ENCODE measurements at places on chromosomes 5 and 9.

- peak; percentile 67 for DNase-seq
These were observed 387.7 kb downstream of the TLR4 start for GRCh38 chr9:118091711-118092500.

DNA sequence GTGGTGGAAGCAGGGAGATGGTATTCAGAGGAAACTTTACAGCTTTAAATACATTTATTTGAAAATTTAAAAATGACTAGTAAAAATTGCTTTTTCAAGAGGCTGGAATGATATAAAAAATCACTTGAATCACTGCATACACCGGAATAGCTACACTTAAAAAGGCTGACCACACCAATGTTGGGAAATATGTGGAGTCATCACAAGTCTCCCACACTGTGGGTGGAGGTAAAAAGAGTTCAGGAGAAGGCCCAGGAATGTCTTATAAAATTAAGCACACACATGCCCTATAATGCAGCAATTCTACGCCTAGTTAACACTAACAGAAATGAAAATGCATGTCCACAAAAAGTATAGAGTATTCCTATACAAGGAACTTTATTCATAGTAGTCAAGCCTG is 198.1 kb downstream of the ROR2 start:
- DNase-seq, result no peak

GRCh38 chr9:126375386-126375785 is 48.8 kb downstream of the MVB12B start:
- no peak for DNase-seq

- DNase-seq, result no peak
These were observed 52.4 kb upstream of the SYNPO start for GRCh38 chr5:150587856-150588595.

GRCh38 chr9:128120061-128120740 is 7.3 kb downstream of the PTGES2 start:
- no peak for DNase-seq

GRCh38 chr9:80605129-80605528 is 1033.4 kb downstream of the TLE4 start:
- DNase-seq, result no peak

- no peak for DNase-seq
These were observed 46.5 kb downstream of the RETREG1 start for GRCh38 chr5:16570121-16570815.

GRCh38 chr5:92956886-92957285 is 624.1 kb downstream of the NR2F1-AS1 start:
- no peak for DNase-seq

DNA sequence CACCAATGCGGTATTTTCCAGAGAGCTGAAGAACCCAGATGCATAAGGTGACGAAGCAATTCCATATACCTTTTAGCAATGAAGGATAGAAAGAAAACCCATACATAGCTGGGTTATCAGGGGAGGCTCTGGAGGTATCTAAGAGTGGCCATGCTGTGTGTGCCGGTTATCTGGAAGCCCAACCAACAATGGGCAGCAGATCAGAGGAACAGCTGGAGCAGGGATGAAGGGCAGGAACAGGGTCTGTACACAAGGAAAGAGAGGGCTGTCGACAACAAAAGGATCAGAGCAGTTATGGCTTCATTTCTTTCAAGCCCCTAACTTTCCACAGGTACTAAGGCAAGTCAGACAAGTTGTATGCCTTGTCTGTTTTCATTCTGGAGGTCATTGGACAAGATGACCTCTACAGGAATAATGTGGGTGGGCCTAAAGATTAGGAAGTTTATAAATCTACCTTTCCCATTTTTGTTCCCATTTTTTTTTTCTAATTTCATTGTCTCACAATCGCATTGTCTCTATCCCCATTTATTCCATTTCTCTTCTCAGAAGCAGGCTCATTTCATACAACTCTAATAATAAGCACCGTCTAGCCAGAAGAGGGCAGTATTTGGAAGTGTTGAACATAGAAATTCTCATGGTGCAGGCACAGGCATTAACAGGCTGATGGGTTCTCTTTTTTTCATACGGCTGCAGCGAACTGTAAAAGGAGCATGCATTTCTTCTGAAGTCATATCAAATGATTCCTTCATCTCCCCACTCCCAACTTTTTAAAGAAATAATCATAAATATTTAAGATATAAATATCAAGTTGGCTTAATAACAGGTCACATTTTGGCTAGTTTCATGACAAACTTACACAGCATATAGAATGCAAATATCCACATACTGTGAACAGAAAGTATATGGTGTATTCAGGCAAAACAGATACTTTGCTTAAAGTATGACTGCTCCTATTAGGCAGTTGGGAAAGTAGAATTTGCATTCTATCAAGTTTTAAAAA is 63.5 kb downstream of the ZNF474 start:
- peak; percentile 48 for DNase-seq

DNA sequence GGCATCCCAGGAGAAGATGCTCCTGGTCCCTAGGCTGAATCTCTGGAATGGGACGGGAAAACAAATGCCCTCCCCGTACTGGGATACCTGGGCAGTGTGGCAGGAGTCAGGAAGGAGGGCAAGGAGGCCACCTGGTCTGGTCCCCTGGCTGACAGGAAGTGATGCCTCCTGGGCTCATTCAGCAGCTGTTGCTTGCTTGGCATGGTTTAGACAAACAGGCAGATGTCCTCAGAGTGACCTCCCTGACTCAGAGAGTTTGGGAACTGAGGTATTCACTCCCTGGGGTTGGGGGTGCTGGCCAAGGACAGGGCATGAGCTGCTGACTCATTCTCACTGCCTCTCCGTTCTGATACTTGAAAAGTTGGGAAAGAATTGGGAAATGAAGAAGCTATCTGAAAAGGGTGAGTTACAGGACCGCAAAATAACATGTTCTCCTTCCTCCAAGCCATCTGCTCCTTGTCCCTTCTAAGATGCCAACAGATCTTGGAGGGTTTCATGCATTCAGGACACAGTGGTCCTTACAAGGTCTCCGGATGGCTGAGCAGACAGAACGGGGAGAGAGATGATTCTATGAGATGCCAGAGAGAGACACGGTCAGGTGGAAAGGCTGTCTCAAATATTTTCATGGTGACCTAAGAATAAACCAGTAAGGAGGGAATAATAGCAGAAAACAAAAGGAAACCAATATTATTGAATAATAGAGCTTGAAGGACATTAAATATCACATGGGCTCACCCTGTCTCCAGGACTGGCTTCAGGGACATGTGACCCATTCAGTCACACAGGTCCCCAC is 534.5 kb downstream of the BNC2 start:
- DNase-seq, result peak; percentile 54

DNA sequence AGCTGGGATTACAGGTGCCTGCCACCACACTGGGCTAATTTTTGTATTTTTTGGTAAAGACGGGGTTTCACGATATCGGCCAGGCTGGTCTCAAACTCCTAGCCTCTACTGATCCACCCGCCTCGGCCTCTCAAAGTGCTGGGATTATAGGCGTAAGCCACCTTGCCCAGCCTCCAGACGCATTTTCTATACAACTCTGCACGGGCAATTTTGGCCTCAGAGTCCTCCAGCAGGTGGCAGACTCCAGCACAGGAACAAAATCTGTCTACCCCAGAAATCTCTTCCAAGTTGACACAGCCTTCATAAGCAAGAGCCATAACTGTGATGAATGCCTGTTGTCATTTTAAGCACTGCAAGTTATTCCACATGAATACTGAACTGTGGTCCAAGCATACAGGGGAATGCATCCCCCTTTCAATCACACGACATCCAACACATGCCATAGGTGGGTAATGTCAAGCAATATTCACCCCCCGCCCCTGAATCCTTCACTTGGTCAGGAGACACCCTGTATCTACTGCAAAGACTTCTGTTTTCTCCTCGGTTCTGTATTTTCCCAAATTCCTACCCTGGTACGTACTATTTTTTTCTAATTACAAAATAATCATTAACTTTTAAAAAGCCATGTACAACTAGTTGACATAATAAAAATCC is 50.8 kb downstream of the ALDH7A1 start:
- peak; percentile 35 for DNase-seq

DNA sequence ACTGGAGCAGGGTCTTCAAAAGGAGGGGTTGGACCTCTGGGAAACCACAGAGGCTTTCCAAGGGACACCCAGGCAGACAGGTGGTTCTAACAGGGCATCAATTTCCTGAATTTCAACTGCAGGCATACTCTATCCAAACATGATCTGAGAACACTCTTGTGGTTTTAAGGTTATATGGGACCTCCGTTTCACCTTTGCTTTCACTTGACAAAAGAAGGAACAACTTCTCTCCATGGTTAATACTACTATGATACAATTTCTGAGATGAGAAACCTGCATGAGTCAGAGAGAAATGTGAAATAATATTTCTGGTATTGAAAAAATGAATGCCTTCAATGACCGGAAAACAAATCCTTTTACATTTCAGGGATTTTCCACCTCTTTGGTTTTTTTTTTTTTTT is 28.0 kb upstream of the ERAP1 start:
- no peak for DNase-seq

- DNase-seq, result no peak
These were observed 117.8 kb upstream of the LHFPL2 start for GRCh38 chr5:78766412-78766762.

- DNase-seq, result no peak
These were observed 433.1 kb upstream of the CDH18 start for GRCh38 chr5:20420991-20421595.

- no peak for DNase-seq
These were observed 5.9 kb upstream of the FOXD1 start for GRCh38 chr5:73454379-73455036.

All from foreskin melanocyte (primary cell).